Upper lobe of left lung (tissue), 6 donors: ENCODE measurements at places on chromosomes 3 and 15. TPM values are rescaled to one million over a fixed set of nuclear protein-coding genes. Genes with fewer than 3 reads are reported as not detected.

- no peak for DNase-seq
Measured at GRCh38 chr3:159664653-159665052, 324.0 kb upstream of the IL12A start.

BOC gene
- total RNA-seq: 4.2 TPM

- no peak for DNase-seq
Measured at GRCh38 chr3:53153980-53154379, 7.0 kb upstream of the PRKCD start.

GRCh38 chr3:85576091-85576690, 617.4 kb downstream of the CADM2 start:
- DNase-seq: no peak

ROPN1 gene
- not detected for total RNA-seq
